Breast epithelium (tissue), 4 donors: ENCODE measurements at places on chromosomes 4 and X. TPM values are rescaled to one million over a fixed set of nuclear protein-coding genes. Genes with fewer than 3 reads are reported as not detected.

Gene GASK1B
- 71.1 TPM for total RNA-seq

Gene SERPINA7
- total RNA-seq, result not detected

Gene TEX13D
- total RNA-seq, result not detected

Gene PGAM4
- total RNA-seq, result not detected

Gene NUDT6
- total RNA-seq, result 10.8 TPM

Gene FAAH2
- total RNA-seq, result 30.2 TPM

Gene MAGEB6B
- not detected for total RNA-seq

Gene LCORL
- total RNA-seq, result 23.9 TPM

Gene TMEM185A
- 24.5 TPM for total RNA-seq

GRCh38 chr4:125323654-125324053 is 8.9 kb downstream of the FAT4 start:
- no peak for DNase-seq

DNA sequence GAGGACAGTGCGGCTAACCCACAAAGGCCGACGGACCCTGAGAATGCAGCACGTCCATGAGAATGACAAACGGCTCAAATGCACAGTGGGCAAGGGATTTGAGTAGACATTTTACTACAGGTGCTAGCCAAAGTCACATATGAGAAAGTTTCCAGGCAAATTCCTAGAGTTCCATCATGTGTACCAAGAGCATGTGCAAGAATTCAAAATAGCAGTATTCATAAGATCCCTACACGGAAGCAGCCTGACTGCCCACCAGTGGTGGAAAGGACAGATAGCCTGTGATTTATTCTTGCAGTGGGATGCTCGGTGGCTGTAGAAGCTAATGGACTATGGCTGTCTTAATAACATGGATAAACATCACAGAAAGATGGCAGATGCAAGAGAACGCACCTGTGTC is 68.0 kb downstream of the RGS12 start:
- peak; percentile 7 for DNase-seq

- DNase-seq, result peak; percentile 91
Measured at GRCh38 chr4:105990933-105991332, 95.7 kb downstream of the NPNT start.

GRCh38 chr4:8191136-8191747 is 7.8 kb upstream of the SH3TC1 start:
- DNase-seq, result no peak

GRCh38 chr4:69032847-69033638 is 63.2 kb upstream of the UGT2B7 start:
- no peak for DNase-seq

DNA sequence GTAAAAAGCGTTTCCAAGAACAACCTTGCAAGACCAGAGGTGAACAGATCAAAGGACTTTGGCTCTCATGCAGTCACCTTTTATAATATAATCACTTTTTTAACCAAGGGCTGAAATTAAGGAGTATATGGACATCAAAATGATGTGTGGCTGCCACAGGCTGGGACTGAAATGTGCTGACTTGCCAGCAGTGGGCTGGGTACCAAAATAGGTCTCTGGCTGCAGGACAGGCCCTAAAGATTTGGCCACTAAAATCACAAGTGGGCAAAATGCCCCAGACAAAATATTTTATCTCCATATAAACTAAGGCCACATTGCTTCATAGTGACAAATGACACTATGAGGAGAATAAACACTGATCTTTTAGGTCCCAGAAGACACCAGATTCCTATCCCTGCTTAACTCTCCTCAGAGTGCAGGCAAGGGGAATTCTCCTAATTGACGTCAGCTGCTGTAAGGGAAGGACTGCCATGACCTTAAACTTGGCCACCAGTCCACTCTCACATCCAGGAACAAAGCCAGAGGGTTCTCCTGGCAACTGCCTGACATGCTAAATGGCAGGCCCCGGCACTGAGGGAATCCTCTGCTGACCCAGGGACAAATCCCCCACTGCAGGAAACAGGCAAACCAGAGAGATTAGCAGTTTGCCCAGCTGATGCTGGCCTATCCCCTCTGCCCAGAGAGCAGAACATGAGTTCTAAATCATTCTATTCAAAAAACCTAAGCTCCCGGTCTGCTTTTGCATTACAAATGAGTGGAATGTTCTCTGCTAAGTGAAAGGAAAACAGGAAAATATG is 155.8 kb downstream of the PPP3CA start:
- DNase-seq, result peak; percentile 49

GRCh38 chr4:168153596-168154440 is 61.5 kb downstream of the ANXA10 start:
- peak; percentile 41 for DNase-seq

DNA sequence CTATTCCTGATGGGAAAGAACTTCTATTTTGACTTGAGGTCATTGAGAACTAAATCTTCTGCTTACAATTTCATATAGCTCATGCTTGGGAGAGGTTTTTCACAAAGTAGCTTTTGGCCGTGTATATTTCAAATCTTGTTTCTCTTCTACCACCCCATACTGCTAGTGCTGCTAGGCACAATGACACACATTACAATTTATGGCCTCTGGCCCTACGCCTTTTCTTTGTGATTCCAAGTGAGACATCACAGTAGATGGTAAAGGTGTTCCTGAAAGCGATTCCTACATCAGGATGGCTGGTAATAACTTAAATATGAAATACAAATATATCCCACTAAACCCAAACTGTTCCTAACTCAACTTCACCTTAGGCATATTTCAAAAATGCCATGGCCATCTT is 101.1 kb downstream of the ATXN3L start:
- DNase-seq, result no peak

- no peak for DNase-seq
Measured at GRCh38 chrX:75301060-75301459, 27.2 kb downstream of the UPRT start.

DNA sequence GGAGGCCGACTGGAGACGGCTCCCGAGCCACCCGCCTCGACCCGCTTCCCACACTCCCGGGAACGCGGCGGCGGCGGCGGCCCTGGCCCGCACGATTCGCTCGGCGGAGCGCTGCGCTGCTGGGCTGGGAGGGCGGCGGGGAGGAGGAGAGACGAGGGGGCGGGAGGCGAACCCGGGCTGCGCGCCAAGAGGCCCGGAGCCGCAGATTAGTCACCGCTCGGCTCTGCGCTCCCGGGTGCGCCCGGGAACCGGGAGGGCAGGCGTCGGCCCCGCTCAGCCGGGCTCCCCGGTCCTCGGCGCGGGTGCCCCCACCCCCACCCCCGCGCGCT is 11.2 kb upstream of the BCOR start:
- DNase-seq, result no peak

GRCh38 chrX:47748576-47748975 is 88.1 kb upstream of the ZNF81 start:
- no peak for DNase-seq

DNA sequence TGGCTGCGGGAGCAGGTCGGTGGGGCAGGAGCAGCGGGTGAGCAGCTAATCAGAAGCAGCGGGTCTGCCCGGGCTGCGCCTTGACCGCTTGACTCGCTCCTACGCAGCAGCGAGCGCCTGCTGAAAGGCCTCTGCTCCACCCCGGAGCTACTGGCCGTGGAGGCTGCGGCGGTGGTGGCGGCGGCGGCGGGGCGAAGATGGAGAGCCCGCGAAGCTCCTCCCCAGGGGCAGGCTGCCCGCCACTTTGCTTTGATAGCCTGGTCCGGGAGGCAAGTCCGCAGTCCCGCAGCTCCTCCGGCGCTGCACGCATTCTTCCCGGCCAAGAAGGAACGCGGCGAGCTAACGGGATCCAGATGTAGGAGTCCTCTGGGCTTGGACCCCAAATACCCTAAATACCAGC is 36.7 kb downstream of the PJA1 start:
- no peak for DNase-seq

- no peak for DNase-seq
Measured at GRCh38 chr4:15781427-15782095, 3.4 kb downstream of the CD38 start.

DNA sequence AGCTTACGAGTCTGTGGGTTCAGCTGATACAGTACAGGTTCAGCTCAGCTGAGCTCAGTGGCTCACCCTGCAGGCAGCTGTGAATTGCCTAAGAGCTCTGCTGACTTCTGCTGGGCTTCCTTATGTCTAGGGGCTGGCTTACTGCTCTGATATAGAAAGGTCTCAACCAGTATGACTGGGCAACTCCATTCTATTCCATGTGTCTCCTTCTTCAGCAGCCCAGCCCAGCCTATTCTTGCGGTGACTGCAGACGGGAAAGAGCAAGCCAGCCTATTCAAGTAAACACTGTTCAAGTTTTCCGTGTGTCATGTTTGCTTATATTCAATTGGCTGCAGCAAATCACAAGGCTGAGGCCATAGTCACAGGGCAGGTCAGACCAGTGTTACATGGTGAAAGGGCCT is 615.4 kb upstream of the ZFP42 start:
- no peak for DNase-seq

DNA sequence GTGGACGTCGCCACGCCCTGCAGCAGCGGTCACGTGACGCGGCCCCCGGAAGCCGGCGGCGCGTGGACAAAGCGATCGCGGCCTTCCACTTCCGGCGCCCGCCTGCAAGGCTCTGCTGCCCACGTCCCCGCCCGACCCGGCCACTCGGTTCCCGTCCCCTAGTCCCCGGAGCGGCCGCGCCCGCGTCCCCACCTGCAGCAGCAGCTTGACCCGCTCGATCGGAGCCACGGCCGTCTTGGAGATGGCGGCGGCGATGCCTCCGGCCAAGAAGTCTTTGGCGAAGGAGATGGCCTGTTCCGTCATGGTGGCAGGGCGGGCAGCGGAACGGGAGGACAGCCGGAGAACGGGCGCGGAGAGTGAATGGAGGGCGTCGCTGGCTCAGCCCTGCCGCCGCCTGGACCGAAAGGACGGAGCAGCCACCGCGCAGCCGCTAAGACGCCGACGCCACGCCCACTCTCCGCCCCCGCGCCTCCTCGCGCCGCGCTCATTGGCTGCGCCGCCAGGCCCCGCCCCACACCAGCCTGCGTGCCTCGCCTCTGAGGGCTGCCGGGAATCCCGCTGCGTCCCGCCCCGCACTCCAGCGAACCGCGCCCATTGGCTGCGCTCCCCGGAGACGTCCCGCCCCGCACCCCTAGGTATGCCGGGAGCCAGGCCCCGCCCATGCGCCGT is at the start of gene SLC25A6:
Gene SLC25A6, minus strand, starts transcription at position 407 of the 669 bp plus-strand sequence. Its CDS starts 104 bp downstream, at position 303.
- DNase-seq, result peak; percentile 98

DNA sequence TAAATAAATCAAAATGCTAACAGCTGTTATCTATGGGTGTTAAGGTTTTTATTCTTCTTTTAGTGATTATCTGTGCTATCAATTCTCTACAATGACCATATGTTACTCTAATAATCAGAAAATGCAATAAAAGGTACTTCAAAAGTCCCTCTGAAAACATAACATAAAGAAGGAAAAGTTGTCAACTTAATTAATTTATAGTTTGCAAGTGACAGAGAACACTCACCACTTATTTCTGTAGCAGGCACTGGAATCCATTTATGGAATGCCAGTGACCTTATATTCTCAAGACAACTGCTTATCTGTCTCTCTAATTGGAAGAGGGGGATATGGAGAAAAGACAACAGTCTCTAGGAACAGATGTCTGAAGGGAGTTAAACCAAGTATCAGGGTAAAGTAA is 25.6 kb upstream of the PLS3 start:
- DNase-seq, result no peak

GRCh38 chr4:127416115-127416514 is 216.6 kb upstream of the INTU start:
- no peak for DNase-seq

DNA sequence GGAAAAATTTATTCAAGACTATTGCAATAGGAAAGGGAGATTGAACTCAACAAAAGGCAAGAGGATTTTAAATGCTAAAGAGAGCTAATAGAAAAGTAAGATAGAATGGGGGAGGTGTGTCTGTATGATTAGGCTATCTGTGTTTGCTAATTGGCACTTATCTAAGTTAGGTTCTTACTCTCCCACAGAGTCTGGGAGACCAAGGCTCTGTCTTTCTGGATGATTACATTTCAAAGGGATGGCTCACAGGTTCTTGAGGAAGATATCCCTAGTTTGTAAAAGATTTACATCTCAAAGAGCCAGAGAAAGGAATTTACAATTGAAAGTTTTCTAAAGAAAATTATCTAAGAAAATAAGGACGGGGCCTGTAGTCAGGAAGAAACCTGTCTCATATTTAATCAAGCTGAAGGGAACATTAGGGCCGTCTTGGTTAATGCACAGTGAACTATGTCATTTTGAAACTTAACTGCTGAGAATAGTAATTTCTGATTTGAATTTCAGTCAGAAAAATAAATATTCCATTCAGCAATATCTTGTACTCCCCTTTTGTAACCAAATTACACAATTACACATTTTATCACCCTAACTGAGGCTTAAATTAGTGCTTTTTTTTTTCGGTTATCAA is 75.8 kb downstream of the MAGEB10 start:
- DNase-seq, result no peak

DNA sequence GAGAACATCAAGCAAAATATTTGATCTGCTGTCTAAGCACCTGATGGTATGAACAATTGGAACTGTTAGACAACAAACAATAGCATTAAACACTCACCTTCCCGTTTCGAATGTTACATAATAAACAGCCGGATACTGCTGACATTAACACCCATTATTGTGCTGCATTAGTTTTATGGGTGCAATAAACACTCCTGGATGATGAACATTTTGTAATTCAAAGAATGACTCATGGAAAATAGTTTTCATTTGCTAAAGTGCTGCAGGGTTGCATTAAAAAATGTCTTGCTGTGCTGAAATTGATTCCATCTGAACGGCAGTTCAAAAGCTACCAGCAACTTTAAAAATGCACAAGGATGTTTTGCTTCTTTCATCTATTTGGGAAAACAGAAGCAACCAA is 100.8 kb upstream of the SORBS2 start:
- DNase-seq, result no peak

- DNase-seq, result no peak
Measured at GRCh38 chrX:134000260-134001245, 15.2 kb upstream of the GPC3 start.

DNA sequence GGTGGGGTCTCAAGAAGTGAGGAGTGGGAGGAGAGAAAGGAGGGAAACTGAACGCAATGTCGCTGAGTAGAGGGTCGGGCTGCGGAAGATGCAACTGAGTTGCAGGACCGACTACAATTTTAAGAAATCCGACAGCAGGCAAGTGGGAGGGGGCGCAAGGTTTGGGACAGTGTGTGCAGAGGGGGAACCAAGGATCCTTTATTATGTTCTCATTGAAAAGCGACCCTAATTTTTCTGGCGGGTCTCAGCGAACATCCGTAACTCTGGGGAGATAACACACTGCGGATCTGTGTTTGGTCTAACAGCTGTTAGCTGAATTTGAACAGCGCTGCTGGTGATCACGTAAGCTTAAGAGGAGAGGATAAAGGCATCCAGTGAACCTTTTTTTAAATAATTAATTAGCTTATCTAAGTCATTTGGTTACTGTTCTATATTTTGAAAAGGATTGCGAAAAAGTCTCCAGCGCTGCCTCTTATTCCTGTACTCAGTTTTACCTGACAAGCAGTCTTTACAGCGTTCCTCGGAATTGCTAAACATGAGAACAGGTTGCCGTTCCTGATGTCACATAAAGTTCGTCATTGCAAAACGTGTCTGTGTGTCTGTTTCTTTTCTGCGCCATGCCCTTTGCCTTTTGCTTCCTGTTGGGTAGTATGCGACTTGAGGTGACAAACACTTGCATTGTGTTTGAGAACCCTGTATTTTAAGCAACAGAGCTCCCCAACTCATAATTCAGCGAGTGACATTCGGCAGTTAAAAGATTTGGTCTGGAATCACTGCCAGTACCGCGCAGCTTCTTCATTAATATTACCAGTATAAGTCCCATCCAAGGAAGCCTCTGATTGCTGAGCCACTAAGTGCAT is 1.3 kb downstream of the HTR2C start:
- no peak for DNase-seq
